ENCODE measurements at places on chromosomes 7 and 10. TPM values are rescaled to one million over a fixed set of nuclear protein-coding genes. Genes with fewer than 3 reads are reported as not detected.

Gene AKR1C3
- 11.7 TPM for polyA plus RNA-seq

Gene VSTM4
- polyA plus RNA-seq: not detected

Gene PILRA
- polyA plus RNA-seq: 0.59 TPM

Gene DDX50
- 28.0 TPM for polyA plus RNA-seq

Gene ACSL5
- not detected for polyA plus RNA-seq

Gene BAIAP2L1
- 41.7 TPM for polyA plus RNA-seq

Gene XRCC2
- polyA plus RNA-seq: 2.0 TPM

Gene AS3MT
- 0.80 TPM for polyA plus RNA-seq

Gene C10orf88
- polyA plus RNA-seq: 8.4 TPM

Gene CDH23
- polyA plus RNA-seq: 0.01 TPM

Gene CUBN
- polyA plus RNA-seq: 0.07 TPM

Gene FAM25A
- polyA plus RNA-seq: 27.6 TPM

Gene DKK1
- 223 TPM for polyA plus RNA-seq

Gene OR2A5
- not detected for polyA plus RNA-seq

Gene NXPH1
- not detected for polyA plus RNA-seq

Gene PNLIPRP1
- not detected for polyA plus RNA-seq

Gene KLF14
- 0.01 TPM for polyA plus RNA-seq

Gene C10orf62
- polyA plus RNA-seq: 0.06 TPM

Gene NAT16
- polyA plus RNA-seq: not detected

Gene ITGB8
- 10.9 TPM for polyA plus RNA-seq

Gene WEE2
- polyA plus RNA-seq: not detected

Gene SGCE
- 7.9 TPM for polyA plus RNA-seq

Gene AKR1C4
- polyA plus RNA-seq: not detected

Gene TAS2R3
- polyA plus RNA-seq: 0.59 TPM

Gene CFAP58
- 0.82 TPM for polyA plus RNA-seq

Gene GPR37
- polyA plus RNA-seq: 0.28 TPM

Gene OR6B1
- not detected for polyA plus RNA-seq

Gene TMEM270
- not detected for polyA plus RNA-seq

Gene BTBD16
- 3.3 TPM for polyA plus RNA-seq

Gene BRAF
- 9.4 TPM for polyA plus RNA-seq

Gene EVX1
- polyA plus RNA-seq: not detected

Measured in keratinocyte (primary cell).